ENCODE measurements at places on chromosomes 7 and 10.

DNA sequence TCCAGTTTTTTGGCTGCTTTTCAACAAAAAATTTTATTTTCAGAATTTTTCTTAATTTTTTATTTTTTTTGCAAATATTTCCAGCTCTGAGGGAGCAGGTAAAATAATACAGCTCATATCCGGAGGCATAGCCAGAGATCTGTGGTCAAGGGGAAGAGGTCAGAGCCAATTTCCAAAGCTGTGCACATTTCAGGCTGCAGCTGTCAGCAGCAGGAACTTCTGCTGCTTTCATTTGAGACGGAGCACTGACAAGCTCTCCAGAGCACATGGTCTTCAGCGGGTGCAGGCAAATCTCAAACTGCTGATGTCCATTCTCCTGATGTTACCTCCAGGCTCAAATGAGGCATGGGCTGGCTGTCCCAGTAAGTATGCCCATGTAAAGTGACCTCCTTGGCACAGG, 31.1 kb downstream of the SLC26A4 start:
- no peak for DNase-seq

DNA sequence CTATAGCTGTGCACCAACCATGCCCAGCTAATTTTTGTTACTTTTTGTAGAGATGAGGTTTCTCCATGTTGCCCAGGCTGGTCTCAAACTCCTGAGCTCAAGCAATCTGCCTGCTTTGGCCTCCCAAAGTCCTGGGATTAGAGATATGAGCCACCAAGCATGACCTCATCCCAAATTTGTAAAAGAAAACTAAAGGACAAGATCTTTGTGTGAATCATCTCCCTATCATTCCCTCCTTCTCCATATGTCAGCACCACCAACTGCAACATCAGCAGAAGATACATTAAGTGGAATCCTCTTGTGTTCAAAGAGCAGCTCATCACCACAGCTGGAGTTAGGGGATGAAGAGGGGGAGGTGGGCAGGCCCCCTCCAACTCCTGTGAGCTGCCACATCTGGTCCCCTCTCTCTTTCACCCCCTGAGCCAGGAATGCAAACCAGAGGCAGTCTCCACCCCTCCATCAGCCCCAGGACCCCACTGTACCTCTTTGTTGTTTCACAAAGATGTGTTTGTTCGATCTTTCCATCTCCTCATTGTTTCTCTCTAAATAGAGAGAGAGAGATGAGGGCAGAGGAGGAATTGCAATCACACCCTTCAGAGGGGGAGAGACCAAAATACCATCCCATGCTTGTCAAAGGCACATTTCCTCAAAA, 47.3 kb upstream of the PIP4K2A start:
- DNase-seq: no peak

GRCh38 chr10:131997366-131998049, 15.8 kb upstream of the BNIP3 start:
- no peak for DNase-seq

- DNase-seq: no peak
Measured at GRCh38 chr10:119715628-119716505, 10.0 kb upstream of the INPP5F start.

- DNase-seq: no peak
Measured at GRCh38 chr10:94622666-94623205, 60.8 kb upstream of the CYP2C18 start.

Data from CD4-positive, alpha-beta T cell treated with Interleukin-12 subunit alpha and Interleukin-12 subunit beta, for 1 hour (primary cell).